Left colon (tissue), 2 donors: ENCODE measurements at places on chromosomes 1 and 21. TPM values are rescaled to one million over a fixed set of nuclear protein-coding genes. Genes with fewer than 3 reads are reported as not detected.

KCNA3 gene
- 3.4 TPM for total RNA-seq

DNA sequence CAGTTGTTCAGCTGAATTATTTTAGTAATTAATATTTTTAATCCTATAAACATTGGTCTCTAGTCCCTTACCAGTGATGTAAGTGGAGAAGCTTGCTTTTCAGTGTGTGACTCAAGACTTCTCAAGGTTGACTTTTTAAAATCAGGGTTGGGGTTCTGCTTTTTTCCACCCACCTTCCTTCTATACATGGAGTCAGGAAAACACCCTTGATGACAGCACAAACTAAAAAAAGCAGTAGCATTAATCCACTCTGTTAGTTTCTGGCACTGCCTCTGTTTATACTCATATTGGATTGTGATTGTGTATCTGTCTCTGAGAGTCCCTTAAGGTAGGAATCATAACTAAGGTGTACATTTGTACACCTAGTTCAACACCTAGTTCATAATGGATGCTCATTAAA is 8.3 kb upstream of the PLEKHO1 start:
- no peak for DNase-seq

- no peak for DNase-seq
These were observed 43.4 kb downstream of the CNST start for GRCh38 chr1:246609632-246610031.

DNA sequence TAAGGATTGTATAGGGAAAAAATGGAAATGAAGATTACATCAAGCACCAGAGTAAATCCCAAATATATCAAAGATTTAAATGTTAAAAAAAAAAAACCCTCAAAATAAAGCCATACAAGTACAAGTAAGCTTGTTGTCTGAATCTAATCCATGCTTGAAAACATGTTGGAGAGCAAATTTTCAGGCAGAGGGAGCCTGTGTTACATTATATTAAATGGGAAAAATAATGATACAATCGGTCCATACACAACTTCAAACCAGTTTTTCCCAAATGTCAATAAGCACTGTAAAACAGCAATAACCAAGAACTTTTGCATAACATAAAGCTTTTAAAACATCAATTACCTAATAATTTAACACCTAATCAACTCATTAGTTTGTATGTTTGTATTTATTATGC is 949.4 kb upstream of the ADGRL4 start:
- no peak for DNase-seq

- peak; percentile 22 for DNase-seq
These were observed 26.5 kb downstream of the AKNAD1 start for GRCh38 chr1:108830119-108831008.

DNA sequence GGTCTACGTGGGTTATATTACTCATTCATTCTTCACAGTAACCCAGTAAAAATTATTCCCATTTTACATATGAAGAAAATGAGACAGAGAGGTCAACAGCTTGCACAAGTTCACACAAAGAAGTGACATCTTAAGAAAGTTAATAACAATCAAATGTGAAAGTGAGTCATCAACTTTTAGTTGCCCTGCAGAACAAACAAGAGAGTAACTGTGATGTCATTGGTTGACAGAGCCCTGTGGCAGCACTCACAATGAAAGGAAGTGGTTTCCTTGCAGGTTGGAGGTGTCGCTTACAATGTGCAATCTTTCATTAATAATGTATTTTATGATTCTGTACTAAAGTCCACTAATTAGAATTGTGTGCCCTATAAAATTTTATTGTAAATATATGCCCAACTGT is 369.6 kb downstream of the RYR2 start:
- DNase-seq, result no peak

DNA sequence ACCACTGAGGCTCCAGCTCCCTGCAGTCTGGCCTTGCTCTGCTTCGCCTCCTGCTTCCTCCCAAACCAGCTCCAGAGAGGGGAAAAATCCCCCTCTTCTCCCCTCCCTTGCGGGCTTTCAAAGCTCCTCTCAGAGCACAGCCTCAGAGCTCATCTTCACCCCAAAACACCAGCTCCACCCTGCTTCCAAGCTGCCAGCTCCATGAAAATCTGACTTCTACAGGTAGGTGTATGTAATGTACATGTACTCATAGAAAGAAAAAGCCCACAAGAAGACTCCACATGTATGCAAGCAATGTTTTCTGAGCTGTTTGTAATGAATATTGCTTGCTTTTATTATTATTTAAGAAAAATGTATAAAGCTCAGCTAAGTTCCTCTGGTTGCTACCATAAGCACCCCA is 8.4 kb downstream of the SLC41A1 start:
- no peak for DNase-seq

DNA sequence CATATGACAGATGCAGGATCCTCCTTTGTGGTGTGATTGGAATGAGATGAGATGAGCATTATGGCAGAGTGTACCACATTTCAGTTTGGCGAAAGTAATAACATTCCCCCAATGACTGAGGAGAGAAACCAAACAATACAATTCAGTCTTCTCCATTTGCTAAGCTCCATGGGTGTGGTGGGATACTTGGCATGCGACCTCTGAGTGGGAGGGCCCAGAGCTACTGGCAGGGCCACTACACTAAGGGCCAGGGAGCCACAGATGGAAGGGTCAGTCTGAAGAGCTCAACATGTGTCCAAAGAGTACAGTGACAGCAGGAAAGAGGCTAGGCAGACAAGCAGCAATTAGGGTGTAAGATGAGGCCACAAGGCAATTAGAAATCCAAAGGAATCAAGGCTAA is 23.8 kb upstream of the PAXBP1 start:
- DNase-seq, result no peak

DNA sequence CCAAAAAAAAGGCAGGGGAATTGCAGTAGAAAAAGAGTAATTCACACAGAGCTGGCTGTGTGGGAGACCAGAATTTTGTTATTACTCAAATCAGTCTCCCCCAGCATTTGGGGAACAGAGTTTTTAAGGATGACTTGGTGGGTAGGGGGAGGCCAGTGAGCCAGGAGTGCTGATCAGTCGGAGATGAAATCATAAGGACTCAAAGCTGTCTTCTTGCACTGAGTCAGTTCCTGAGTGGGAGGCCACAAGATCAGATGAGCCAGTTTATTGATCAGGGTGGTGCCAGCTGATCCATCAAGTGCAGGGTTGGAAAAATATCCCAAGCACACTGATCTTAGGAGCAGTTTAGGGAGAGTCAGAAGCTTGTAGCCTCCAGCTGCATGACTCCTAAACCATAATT is 23.7 kb upstream of the EDARADD start:
- no peak for DNase-seq

DNA sequence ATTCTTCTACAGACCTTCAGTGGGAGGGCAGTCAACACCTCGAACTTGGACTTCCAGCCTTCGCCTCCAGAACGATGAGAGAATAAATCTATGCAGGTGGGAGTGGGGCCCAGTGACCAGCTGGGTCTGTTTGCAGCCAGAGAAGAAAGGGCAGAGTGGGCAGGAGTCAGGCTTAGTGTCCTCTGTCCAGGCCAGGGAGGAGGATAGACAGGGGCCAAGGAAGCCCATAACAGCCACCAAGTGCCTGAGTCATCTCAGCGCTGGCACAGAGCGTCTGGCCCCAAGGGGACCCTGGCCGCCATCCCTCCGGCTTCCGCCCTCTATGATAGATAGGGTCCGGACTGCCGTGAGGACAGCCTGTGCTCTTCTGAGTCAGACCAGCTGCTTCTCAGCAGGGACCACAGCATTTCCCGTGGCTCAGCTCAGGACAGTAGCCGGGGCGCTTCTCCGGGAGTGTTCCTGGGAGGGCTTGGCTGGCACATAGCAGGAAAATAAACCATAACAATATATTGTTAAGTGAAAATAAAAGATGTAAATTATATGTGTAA is 133.1 kb upstream of the C1orf174 start:
- DNase-seq, result no peak

GRCh38 chr1:171740987-171741871 is 636 bp downstream of the VAMP4 start:
- DNase-seq, result peak; percentile 62

- no peak for DNase-seq
These were observed 89.7 kb upstream of the ESRRG start for GRCh38 chr1:216812966-216813365.

DNA sequence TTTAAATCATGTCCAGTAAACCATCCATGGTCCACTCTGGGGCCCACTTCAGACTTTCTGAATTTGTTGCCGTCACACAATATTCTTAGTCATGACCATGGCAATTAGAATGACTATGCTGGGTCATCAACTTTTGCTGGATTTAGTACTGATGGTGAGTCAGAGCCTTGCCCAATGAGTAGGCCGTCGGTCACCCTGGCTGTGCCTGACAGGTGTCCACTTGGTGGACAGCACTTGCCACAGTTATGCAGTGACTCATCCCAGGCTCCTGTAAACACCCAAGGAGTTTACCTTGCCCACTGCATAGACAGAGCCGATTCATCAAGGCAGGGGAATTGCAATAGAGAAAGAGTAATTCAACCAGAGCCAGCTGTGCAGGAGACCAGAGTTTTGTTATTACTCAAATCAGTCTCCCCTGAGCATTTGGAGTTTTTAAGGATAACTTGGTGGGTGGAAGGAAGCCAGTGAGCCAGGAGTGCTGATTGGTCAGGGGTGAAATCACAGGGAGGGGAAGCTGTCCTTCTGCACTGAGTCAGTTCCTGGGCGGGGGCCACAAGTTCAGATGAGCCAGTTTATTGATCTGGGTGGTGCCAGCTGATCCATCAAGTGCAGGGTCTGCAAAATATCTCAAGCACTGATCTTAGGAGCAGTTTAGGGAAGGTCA is 333.8 kb downstream of the PTPRU start:
- DNase-seq, result no peak

GRCh38 chr1:27686223-27686990 is 14.4 kb upstream of the IFI6 start:
- DNase-seq, result peak; percentile 87

- peak; percentile 46 for DNase-seq
These were observed 11.7 kb downstream of the SLC35E2B start for GRCh38 chr1:1680912-1681273.
